Putamen (tissue), 1 donor: ENCODE measurements at places on chromosomes 2 and 18.

DNA sequence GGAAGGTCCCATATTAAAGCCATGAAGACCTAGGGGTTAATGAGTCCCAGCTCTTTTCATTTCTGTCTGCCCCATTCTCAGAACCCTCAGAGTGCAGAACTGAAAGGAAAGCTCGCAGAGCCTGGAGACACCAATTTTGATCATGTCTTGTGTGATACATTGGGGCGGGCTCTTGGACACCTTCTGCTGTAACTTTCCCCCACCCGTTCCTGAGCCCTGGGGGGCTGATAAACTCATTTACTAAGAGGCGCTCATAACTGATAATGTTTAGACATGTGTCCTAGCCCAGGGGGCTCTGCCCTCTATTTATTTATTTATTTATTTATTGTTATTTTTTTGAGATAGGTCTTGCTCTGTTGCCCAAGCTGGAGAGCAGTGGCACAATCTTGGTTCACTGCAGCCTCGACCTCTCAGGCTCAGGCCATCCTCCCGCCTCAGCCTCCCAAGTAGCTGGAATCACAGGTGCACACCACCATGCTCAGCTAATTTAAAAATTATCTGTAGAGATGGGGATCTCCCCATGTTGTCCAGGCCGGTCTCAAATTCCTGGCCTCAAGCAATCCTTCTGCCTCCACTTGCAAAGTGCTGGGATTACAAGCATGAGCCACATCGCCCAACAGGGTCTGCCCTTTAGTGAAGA lies 72.4 kb upstream of the HAAO start:
- DNase-seq = no peak

GRCh38 chr2:120503793-120504571 lies 158.0 kb downstream of the INHBB start:
- no peak for DNase-seq

GRCh38 chr2:53998834-53999233 lies 28.0 kb upstream of the PSME4 start:
- no peak for DNase-seq

- DNase-seq = no peak
Measured at GRCh38 chr2:207512356-207512755, 17.4 kb upstream of the CREB1 start.

DNA sequence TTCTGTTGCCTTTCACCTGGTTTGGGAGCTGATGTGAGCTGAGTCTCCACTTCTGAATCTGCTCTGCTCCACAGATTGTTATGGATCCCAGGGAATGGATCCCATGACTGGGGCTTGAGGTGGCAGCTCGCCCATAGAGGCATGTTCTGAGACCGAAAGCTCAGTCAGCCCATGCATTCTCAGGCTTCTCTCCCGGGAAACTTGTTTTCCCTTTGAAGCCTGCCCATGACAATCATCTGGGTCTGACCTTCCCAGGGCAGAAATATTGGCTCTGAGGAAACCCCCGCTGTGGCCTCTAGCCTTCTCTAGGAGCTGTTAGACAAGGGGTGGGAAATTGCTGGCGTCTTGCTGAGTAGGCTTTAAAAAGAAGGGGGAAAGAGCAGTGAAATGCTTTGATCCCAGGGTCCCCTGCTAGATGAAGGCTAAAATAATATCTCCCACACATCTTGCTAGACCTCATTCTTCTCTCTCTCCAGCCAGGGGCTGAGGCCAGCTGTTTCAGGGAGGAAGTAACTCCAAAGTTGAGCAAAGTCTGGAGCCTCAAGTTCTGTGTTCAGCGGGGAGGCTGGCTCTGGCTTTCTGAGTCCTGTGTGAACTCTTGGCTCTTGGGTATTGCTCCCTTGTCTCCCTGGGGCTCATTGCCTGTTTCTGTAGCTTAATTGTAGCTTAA lies 2.0 kb downstream of the VAMP8 start:
- DNase-seq = no peak

DNA sequence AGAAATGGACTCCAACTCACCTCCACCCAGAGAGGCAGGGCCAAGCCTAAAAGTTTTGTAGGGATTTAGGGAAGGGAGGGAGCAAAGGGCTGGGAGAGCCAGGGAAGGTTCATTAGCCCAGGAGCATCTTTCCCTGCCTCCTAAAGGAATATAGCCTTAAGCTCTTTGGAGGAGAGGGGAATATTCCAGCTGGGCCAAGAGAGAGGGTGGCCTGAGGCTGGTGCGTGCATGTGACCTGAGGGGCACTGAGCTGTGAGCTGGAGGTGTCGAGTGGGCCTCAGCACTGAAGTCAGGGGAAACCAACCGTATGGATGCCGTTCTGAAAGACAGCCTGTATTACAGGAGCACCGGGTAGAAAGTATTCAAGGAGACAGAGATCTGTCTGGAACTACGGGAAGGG lies 112.6 kb downstream of the KLHL29 start:
- DNase-seq = no peak

DNA sequence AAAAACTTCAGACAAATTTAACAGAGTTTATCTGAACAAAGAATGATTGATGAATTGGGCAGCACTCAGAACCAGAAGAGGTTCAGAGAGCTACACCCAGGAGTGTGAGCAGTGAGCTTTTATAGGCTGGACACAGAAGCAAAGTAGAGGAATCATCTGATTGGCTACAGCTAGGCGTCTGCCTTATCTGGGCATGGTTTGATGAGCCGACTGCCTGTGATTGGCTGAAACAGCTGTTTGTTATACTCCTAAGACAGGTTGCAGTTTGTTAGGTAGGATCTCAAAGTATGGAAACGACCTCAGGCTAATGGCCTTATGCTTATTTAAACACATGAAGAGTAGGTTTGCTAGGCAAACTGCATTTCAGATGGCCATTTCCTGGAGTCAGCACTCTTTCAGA lies 188.9 kb downstream of the MYO1B start:
- DNase-seq = no peak

GRCh38 chr18:1522249-1522615 lies 617.6 kb downstream of the ADCYAP1 start:
- no peak for DNase-seq

DNA sequence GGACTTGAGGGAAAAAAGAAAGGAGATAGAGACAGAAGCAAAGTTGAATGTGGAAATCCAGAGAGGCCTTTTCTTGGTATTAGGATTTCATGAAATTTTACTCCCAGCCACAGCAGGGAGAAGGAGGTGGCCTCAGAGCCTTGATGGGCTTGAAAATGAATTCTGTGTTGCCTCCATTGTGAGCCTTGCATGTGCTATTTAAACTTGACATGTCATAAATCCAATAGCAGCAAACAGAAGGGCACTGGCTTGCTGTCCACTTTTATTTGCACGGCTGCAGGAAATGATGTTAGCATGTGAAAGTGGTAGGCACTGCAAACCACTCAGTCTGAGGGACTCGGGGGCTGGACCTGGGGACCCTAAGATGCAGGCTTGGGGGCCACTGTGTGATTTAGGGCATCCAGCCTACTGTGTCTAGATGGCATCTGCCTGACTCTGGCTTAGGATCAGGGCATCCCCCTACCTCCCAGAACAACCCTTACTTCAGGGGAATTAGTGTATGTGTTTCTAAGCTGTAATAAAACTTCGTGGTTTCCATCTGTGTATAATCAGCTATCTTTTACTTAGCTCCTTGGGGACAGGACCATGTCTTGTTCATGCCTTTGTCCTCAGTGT lies 139.1 kb upstream of the SKOR2 start:
- no peak for DNase-seq

DNA sequence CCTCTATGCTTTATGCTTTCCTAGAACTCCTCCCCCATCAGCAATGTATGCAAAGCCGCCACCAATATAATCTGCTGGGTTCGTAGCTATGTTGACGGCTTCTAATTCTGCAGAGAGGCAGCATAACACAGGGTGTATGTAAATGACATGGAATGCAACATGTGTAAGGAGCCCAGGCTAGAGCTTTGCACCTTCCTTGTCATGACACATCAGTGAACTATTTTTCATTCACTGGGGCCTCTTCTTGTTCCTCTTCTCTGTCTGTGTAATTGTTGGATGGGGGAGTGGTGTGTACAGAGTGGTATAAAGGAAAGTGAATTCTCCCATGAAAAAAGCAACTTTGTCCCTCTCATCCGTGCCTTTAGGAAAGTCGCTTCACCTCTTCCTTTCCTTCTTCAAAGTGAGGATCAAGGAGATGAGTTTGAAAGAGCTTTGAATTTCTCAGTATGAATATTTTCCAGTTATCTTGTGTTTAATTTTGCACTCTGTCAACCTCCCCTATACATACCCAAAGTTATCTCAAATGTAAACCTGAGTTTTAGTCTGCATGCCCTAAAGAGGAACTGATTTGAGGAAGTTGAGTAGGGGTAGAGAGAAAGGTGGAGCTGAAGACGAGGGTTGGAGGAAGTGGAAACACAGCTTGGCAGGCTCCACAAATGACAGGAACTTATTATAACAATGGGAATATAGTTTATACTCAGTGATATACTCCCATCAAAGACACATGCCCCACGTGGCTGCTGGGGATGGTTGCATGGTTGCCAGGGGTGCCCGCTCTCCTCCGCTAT lies 74.9 kb upstream of the ARL4C start:
- no peak for DNase-seq

GRCh38 chr2:113123726-113124125 lies 3.7 kb upstream of the IL1RN start:
- DNase-seq = no peak

DNA sequence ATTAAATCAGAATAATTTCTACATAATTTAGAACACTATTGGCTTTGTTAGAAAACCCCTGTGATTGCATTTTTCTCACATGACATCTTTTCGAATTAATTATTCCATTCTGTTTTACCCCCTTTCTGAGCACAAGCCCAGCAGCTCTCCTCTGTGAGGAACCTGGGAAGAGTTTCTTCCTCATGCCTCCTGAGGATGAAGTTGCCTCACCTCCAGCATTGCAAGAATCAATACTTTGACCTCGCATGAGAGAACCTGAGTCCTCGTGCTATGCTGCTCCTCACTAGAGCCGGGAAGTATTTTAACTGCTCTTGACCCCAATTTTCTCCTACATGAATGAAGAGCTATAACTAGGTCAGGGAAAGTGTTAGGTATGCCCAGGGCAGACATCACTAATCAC lies 77.1 kb upstream of the RAPH1 start:
- DNase-seq = no peak

DNA sequence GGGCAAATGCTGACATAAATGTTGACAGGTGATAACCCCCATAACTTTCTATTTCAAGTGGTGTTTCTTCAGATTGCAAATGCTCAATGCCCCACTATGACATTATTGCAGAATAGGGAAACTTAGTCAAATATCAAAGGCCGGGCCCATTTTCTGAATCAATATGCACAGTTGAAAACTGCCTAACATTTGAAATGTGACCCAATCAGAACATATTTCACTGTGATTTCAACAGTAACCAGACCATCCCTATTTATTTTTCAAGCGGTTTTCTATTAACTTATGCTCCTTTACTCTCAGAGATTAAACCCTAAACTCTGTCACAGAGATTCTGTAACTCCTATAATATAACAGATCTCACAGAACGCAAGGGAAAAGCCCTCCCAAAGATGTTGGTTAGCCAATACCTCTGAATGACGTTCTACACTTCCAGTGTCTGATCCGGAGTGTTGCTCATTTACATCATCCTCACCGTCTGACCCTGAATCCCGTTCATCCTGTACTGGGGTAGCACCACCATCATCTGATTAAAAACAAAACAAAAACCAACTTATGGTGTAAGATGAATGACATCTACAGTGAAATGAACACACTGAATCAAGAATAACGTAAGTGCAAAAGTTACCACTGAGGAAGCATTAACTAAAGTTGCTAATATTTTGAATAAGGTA lies 2.9 kb downstream of the IWS1 start:
- DNase-seq = no peak

- no peak for DNase-seq
Measured at GRCh38 chr18:13261661-13262357, 43.2 kb downstream of the LDLRAD4 start.

- DNase-seq = no peak
Measured at GRCh38 chr18:9215221-9215933, 78.8 kb downstream of the ANKRD12 start.

- no peak for DNase-seq
Measured at GRCh38 chr2:27092696-27093429, 6.3 kb downstream of the KHK start.

DNA sequence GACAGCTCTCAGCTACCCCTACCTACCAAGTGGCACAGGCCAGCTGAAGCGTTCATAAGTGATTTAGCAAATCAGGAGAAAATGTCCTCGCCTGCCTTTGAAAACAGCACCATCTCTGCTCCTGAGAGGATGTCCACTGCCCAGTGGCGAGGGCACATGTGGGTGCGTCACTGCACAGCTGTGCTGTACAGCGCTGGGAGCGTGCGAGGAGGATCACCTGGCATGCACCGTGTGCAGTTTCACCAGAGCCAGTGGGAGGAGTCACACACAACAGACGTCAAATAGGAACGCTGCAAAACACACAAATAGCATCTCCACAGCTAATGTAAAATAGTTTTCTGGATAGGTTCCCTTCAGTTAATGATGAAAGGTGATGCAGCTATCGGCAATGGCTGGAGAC lies 154.1 kb downstream of the HDAC4 start:
- DNase-seq = no peak

DNA sequence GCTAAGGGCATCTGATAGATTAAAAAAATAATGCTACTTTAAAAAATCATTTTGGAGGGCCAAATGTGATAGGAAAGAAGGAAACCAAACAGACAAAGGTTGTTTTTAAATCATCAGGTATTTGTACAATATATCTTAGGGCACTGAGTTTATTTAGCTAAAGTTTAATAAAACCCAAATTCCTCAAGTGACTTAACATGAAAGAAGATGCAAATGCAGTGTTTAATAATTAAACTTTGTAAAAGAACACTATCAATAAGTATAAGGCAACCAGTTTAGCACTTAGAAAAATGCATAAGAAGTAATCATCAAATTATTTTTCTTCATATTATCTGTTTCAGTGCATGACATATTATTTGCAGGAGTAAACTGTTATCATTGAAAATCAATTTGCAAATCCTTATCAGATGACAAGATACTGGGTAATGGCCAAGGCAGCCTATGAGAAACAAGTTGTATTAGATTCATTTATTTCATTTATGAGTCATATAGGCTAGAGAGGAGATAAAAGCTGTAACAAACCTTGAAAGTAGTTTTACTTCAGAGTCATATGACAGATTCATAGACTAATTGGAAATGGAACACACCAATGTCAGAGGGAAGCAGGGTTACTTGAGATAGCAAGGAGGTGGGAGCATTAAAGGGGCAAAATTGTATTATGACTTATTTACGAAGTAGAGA lies 165.5 kb downstream of the GCA start:
- no peak for DNase-seq

DNA sequence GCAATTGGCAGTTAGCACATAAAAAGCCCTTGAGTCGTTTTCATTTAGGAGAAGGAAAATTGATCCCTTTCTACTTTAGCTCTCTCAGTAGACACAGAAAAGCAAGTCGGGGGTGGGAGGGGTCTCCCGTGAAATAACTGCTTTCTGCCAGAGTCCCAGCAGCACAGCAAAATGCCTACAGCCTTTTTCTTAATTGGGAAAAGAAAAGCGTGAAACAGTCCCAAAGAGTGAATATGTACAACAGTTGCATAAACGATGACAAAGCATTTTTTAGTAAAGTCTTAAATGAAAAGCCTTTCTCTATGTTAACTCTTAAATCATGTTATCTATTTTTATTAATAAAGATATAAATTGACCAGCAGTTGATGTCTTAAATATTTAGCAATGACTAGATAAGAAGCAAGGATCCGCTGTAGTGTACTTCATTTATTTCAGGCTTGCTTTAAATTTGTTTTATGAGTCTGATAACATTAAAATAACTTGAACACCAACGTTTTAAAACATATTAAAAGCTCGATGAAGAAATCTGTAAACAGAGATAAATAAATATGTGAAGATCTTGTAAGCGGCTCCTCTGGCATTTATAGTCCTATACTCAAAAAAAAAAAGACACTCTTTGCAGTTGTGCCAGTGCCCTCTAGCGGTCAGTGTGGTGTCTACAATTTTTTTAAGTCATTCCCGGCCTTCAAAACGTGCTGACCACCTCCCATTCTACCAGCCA lies 42.3 kb upstream of the ATIC start:
- DNase-seq = peak; percentile 81
